ENCODE measurements at places on chromosomes 16 and 17. TPM values are rescaled to one million over a fixed set of nuclear protein-coding genes. Genes with fewer than 3 reads are reported as not detected.

Gene CCL14
- total RNA-seq: not detected

Gene KRTAP4-16
- not detected for total RNA-seq

GRCh38 chr16:22699356-22699755 lies 114.6 kb upstream of the HS3ST2 start:
- H3K27me3 ChIP-seq: peaks cover 11% of the 10 kb centered on the region
- no peak overlapping the region for H3K27ac ChIP-seq
- no peak overlapping the region for H3K4me3 ChIP-seq
- no peak for DNase-seq
- no peaks in the 10 kb centered on the region for H3K4me1 ChIP-seq

- peak overlapping the region; percentile 35 for H3K4me3 ChIP-seq
- DNase-seq: no peak
- H3K36me3 ChIP-seq: peaks cover 19% of the 10 kb centered on the region
- peak overlapping the region; percentile 86 for H3K27ac ChIP-seq
These were observed 27.5 kb downstream of the TRPV2 start for GRCh38 chr17:16442594-16443510.

GRCh38 chr17:10604521-10604920 lies 52.6 kb downstream of the MYH3 start:
- no peaks in the 10 kb centered on the region for H3K36me3 ChIP-seq
- H3K4me3 ChIP-seq: no peak overlapping the region
- no peak for DNase-seq
- no peak overlapping the region for H3K27ac ChIP-seq

DNA sequence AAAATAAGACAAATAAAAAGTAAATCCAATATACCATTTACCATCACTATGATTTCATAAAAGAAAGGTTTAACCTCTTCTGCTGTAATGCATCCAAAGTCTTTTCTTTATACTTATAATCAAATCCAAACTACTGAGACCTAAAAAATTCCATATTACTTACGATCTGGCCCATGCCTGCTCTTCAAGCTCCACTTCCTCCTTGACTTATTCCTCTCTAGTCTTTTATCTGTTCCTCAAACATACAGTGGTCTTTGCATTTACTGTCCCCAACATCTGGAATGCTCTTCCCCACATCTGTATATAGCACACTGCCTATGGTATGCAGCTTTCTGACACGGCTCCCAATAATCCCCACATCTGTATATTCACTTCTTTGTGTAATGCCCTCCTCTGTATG lies 33.8 kb downstream of the PCTP start:
- H3K27ac ChIP-seq: no peak overlapping the region
- H3K4me3 ChIP-seq: no peak overlapping the region
- H3K27me3 ChIP-seq: no peaks in the 10 kb centered on the region
- no peak for DNase-seq

- H3K4me3 ChIP-seq: no peak overlapping the region
- DNase-seq: no peak
- peaks cover 40% of the 10 kb centered on the region for H3K27me3 ChIP-seq
- H3K36me3 ChIP-seq: no peaks in the 10 kb centered on the region
These were observed 17.8 kb downstream of the ACTG1 start for GRCh38 chr17:81494626-81495377.

All from progenitor cell of endocrine pancreas (in vitro differentiated cells).